ENCODE measurements at places on chromosomes 2 and 18. TPM values are rescaled to one million over a fixed set of nuclear protein-coding genes. Genes with fewer than 3 reads are reported as not detected.

DNA sequence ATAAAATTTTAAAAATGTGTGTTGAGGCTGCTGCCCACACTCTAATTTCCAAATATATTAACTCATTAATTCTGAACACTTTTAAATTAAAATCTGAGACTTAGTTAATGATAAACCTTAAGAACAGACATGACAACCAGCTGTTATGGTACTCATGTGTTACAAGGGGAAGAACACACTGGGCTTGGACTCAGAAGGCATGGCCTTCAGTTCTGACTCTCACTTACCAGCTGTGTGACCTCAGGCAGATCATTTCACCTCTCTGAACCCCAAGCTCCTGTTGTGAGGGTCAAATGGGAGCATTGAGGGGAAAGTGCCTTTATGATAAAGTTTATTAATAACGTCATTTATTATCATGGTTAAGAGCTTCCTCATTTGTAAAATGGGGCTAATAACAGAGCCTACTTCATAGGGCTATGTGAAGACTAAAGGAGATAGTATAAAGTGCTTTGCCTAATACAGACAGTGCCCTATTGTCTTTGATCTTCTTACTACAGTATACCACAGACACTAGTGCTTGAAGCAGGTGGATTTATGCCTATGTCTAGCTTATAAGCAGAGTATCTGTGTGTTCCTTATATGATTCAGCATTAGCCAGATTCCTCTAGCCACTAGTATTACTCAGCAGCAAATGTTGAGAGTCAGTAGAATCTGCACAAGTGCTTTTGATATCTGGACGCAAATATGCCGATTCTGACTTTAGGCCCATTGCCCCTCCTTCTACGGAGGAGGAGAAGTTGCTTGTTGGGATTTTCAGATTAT lies 99.6 kb downstream of the SGPP2 start:
- no peak overlapping the region for H3K27ac ChIP-seq
- H3K36me3 ChIP-seq, result no peaks in the 10 kb centered on the region
- no peak overlapping the region for H3K4me3 ChIP-seq
- H3K27me3 ChIP-seq, result no peaks in the 10 kb centered on the region
- no peak for DNase-seq

- no peak for DNase-seq
- no peak overlapping the region for H3K4me3 ChIP-seq
- H3K27me3 ChIP-seq, result no peaks in the 10 kb centered on the region
- no peak overlapping the region for H3K27ac ChIP-seq
- peaks cover 73% of the 10 kb centered on the region for H3K4me1 ChIP-seq
Observed at GRCh38 chr2:239226677-239227581, 173.9 kb downstream of the HDAC4 start.

DNA sequence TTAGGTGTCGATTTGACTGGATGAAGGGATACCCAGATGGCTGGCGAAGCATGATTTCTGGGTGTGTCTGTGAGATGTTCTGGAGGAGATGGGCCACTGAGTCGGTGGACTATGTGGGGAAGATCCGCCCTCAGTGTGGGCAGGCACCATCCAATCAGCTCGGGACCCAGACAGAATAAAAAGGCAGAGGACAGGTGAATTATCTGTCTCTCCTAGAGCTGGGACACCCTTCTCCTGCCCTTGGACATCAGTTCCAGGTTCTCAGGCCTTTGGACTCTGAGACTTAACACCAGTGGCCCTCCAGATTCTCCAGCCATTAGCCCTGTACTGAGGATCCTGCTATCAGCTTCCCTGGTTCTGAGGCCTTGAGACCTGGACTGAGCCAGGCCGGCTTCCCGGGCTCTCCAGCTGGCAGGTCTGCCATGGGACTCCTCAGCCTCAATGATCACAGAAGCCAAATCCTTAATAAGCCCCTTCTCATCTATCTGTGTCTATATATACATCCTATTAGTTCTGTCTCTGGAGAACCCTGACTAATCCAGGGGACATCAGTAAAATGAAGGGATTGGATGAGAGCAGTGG lies 11.7 kb downstream of the PROC start:
- H3K4me1 ChIP-seq, result no peaks in the 10 kb centered on the region
- no peak for DNase-seq
- no peaks in the 10 kb centered on the region for H3K36me3 ChIP-seq
- no peak overlapping the region for H3K27ac ChIP-seq
- H3K27me3 ChIP-seq, result no peaks in the 10 kb centered on the region

DNA sequence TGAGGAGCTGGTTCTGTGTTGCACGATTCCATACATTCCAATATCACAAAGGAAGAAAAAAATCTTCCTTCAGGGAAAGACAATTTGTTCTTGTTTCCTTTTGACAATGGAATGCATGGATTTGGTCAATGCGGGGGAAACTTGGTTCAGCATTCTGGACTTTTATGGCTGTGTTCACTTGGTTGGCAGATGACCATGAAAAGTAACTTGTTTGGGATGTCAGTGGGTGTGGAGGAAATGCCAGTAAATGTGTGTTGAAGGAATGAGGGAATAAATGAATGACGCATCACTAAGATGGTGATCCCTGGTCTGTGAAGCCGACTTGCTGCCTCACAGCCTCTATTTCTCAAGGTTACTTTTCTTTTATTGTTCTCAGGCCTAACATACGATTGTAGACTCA lies 53.7 kb downstream of the THUMPD2 start:
- H3K27me3 ChIP-seq, result no peaks in the 10 kb centered on the region
- DNase-seq, result no peak
- H3K4me3 ChIP-seq, result no peak overlapping the region
- H3K27ac ChIP-seq, result no peak overlapping the region
- no peaks in the 10 kb centered on the region for H3K36me3 ChIP-seq

DNA sequence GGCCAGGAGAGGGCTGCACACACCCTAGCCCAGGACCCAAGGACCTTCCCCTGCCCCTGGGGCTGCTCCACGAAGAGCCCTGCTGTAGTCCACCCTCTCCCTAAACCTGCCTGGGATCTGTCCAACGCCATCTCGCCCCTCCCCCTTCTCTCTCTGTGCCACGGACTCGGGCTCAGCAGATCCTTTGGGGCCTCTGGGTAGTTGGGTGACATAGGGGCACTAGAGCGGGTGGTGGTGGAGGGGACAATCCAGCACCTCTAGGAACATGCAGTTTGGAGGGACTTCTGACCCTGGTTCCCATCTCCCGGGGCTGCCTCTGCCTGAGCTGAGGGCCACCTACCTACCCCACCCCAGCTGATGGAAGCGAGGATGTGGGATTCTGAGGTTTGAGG lies 7.3 kb upstream of the CRYBA2 start:
- H3K27ac ChIP-seq, result no peak overlapping the region
- peaks cover 28% of the 10 kb centered on the region for H3K4me1 ChIP-seq
- DNase-seq, result no peak

GRCh38 chr2:109560265-109560664 lies 53.5 kb downstream of the SEPTIN10 start:
- H3K27ac ChIP-seq, result no peak overlapping the region
- no peaks in the 10 kb centered on the region for H3K4me1 ChIP-seq
- H3K36me3 ChIP-seq, result no peaks in the 10 kb centered on the region

GRCh38 chr2:172639823-172640222 lies 83.9 kb downstream of the PDK1 start:
- no peak overlapping the region for H3K4me3 ChIP-seq
- no peaks in the 10 kb centered on the region for H3K4me1 ChIP-seq
- peaks cover 3% of the 10 kb centered on the region for H3K27me3 ChIP-seq
- H3K27ac ChIP-seq, result no peak overlapping the region
- DNase-seq, result no peak

- H3K27me3 ChIP-seq, result no peaks in the 10 kb centered on the region
- H3K27ac ChIP-seq, result peak overlapping the region; percentile 93
- H3K4me3 ChIP-seq, result peak overlapping the region; percentile 93
- H3K36me3 ChIP-seq, result peaks cover 21% of the 10 kb centered on the region
Observed at GRCh38 chr2:157441072-157441454, 2.8 kb downstream of the CYTIP start.

GRCh38 chr18:5415665-5416064 lies 120.1 kb upstream of the ZBTB14 start:
- H3K27ac ChIP-seq, result no peak overlapping the region
- no peak for DNase-seq
- H3K27me3 ChIP-seq, result no peaks in the 10 kb centered on the region
- H3K4me1 ChIP-seq, result no peaks in the 10 kb centered on the region
- no peak overlapping the region for H3K4me3 ChIP-seq

The RUFY4 gene
- total RNA-seq, result 0.82 TPM

The GTF2A1L gene
- not detected for total RNA-seq

The B3GNT7 gene
- total RNA-seq, result 113 TPM

Measured in natural killer cell (primary cell).